Lower leg skin (tissue), 4 donors: ENCODE measurements at places on chromosomes 4 and X.

GRCh38 chr4:77349796-77350195 is 192.8 kb downstream of the CCNG2 start:
- no peak for DNase-seq

DNA sequence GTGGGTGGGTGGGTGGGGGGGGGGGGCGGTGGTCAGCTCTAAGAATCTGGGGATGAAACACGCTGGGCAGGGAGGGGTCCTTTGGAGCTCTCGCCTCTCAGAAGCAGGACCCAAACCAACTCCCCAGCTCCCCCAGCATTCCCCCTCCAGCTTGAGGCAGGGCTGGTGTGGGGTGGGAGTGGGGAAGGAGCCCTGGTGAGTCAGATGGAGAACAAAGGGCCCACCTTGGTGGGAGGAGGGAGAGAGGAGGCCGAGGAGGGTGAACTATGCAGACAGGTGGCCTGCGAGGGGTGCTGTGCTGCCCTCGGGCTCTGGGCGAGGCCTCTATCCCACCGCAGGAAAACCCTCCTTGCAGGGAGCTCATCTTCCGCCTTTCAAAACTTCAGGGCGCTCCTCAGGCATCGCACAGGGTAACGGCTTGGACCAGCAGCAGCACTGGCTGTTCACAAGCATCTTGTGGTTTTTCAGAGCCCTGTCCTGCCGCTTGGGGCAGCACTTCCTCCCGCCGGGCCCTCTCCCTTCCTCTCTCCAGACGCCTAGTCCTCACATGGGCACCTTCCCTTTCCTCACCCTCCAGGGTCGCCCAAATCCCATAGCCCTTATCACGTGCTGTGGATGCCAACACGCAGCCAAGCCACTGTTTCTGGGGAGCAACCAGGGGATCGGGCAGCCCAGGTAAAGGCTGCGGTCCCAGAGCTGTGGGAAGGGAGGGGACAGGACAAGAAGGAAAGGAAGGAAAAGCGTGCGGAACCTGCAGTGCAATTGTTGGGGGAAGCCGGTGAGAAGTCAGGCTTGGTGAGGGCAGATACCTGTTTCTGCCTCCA is 34.0 kb upstream of the GRPEL1 start:
- DNase-seq, result peak; percentile 71

GRCh38 chr4:96524311-96524875 is 684.5 kb downstream of the PDHA2 start:
- no peak for DNase-seq

DNA sequence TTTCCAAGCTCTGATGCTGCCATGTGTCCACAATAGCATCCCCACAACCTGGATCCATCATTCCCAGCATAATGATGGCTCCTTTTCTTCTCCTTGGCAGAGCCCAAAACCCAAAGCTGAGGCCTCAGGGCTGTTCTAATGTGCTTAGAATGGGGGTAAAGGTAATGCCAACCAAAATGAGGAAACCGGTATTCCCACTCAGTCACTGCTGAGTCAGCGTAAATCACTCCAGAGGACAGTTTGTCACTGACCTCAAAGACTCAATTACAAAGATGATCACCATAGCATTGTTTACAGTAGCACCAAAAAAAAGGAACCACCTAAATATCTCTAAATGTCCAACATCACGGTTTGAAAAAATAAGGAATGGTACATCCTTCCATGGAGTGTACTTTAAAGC is 41.2 kb downstream of the OTOP1 start:
- peak; percentile 58 for DNase-seq

- DNase-seq, result no peak
Observed at GRCh38 chr4:3179126-3179706, 69.7 kb upstream of the MSANTD1 start.

DNA sequence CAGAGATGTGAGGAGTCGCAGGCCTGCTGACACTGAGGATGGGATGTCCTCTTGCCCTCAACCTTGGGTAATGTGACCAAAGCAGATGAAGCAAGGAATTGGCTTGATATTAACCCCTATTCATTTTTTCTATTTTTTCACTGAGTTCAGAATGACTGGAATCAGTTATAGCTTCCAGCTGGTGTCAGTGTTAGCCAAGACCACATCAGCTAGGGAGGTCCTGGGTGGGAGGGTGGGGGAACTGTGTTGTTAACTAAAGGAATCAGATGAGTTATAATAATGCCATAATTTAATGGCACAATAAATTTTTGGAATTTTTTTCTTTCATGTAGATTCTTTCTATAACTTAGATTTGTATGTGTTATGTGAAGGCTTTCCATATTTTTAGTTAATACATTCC is 91.9 kb downstream of the EGF start:
- no peak for DNase-seq

- no peak for DNase-seq
Observed at GRCh38 chr4:73608689-73609594, 11.3 kb downstream of the RASSF6 start.

DNA sequence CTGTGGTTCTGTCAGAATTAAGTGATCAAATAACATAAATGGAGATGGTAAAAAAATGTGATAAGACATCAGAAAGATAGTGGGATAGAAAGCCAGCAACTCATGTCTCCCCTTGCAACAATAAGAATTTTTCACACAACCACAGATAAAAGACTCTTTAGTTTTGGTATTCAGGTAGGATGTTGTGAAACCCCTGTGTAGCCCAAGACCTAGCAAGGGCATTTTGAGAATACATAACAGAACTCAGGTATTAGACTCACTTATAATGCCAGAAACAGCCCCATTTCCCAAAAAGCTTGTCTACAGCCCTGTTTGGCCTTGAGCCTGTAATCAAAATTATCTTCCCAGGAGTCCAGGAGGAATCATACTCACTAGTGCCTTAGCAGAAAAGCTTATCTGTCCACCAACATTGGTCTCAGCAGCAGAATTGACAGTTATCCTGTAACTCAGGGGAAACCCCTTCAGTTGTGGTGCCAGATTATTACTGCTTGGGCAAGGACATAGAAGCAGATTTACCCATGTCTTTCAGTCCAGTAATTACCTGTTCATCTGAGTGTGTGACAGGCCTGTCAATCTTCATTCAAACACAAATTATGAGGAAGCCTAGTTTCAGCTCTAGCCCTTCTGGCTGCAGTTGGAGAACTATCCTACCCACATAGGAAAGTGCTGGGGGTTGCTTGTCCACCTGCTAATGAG is 41.0 kb upstream of the UGT2B17 start:
- DNase-seq, result no peak

GRCh38 chrX:153882086-153882498 is 3.9 kb downstream of the L1CAM start:
- DNase-seq, result no peak

GRCh38 chr4:87738483-87738882 is 60.9 kb upstream of the IBSP start:
- DNase-seq, result no peak

- DNase-seq, result no peak
Observed at GRCh38 chr4:85603437-85604336, 128.7 kb downstream of the ARHGAP24 start.

DNA sequence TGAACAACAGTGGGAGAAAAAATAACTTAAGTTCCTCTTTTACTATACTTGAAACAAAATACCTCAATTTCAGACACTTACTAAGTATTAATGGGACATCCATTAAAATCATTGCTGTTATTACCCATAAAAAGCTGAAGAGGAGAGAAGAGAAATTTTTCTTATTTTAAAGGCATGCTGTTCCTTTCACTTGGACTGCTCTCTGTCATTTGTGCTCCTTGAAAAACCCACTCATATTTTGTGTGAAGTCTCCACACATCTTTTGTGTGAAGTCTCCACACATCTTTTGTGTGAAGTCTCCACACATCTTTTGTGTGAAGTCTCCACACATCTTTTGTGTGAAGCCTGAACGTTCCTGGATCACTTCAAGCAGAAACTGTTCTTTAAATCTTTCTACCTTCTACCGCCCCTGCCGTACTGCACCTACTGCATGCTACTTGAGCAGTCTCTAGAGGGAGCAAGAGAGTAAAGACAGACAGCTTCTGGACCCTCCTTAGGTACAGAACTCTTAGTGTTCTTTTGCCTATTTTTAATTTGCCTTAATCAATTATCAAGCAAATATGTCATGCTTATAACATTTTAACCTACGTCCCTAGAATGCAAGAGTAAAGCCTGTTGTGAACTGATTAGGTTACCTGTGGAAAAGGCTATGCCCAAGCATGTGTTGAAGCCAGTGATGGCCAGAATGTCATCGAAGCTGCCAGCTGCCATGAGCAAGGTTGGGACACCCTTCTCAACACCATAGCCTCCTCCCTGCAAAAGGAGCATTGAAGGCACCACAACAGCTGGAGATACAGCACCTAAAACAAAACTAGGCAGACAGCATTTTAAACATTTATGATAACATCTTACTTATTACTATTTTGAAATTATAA is 27.1 kb upstream of the SLC9B1 start:
- no peak for DNase-seq

DNA sequence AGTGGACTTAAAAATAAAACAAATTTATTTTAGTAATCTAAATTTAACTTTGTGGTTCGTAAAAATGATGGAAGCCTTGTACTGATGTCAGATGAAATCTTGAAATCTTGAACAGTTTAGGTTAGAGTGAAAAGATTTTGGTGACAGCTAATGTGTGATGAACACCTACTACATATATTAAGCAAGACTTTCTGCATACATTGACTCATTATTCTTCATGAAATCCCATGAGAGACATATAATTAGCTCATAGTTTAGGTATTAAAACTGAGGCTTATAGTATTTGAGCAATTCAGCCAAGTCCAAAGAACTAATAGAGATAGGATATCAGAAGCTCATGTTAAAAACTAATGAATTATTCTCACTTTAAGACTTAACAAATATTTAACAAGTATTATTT is 66.9 kb upstream of the PCDH7 start:
- no peak for DNase-seq

GRCh38 chr4:1092026-1092982 is 21.1 kb downstream of the RNF212 start:
- DNase-seq, result no peak

- no peak for DNase-seq
Observed at GRCh38 chr4:34534916-34535315, 1709.4 kb downstream of the ARAP2 start.

DNA sequence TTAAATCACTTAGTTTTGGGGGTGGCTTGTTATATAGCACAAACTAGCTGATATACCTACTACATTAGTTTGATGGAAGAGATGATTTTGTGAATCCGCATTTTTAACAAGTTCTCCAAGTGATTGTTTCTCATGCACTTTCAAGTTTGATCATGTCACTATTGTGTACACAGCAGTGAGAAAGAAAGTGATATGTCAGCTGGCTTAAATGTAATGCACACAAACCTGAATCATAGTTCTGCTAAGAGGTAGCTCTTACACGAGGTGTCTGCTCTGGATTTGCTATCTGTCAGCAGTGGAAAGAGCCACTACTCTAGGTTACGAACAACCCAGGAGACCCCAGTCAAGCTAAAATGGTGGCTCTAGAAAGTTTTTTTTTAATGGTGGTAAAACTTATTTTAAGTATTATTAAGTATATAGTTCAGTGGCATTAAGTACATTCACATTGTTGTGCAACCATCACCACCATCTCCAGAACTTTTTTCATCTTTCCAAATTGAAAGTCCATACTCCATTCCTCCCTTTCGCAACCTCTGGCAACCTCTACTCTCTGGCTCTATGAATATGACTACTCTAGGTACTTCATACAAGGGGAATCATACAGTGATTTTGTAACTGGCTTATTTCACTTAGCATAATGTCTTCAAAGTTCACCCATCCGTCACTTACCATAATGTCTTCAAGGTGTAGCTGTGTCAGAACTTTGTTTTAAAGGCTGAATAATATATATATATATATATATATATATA is 147.3 kb downstream of the HS6ST2 start:
- DNase-seq, result no peak

DNA sequence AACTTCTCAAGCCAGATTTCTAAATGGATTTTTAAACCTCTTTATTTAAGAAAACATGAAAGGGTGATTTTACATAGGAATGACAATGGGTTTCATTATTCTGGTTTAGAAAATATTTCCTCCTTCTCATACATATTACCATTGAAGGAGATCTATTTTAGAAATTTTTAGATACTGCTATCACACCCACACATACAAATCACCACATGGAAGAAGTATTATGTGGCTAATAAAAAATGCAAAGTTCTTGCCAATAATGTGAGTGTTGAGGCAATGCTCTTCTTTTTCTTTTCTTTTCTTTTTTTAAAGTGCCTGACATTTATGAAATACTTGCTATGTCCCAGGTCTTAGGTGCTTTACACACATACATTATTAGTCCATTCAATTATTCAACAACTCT is 6.8 kb downstream of the STAP1 start:
- no peak for DNase-seq
